GM12864 (cell line): ENCODE measurements at places on chromosomes 1 and 21.

DNA sequence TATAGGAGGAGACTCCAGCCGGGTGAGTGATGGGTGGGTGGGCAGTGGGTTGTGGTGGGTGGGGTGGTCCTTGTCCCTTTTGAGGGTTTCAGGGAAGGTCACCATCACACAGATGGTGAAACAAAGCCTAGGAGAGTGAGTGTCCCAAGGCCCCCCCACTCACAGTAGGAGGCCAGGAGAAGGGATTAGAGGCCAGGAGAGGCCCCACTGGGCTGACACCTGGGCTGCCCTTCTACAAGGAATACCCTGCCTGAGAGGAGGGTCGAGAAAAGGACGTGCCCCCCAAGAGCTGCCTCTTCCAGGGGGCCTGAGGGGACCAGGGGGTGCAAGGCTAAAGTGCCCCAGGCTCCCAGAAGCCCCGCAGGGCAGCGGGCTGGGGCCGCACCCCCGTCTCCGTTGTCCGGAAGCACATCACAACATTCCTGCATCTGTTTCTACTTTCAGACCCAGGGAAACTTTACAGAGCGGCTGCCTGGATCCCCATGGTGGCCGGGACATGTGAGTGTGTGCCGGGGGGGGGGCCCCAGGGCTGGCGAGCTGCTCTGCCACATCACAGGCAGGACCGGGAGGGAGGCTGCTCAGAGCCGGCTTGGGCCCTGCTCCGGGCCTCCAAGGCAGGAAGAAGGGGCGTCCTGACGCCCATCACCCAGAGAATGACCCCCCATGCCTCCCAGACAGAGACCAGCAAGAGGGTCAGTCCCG is 68.2 kb downstream of the ARHGEF16 start:
- DNase-seq: no peak

DNA sequence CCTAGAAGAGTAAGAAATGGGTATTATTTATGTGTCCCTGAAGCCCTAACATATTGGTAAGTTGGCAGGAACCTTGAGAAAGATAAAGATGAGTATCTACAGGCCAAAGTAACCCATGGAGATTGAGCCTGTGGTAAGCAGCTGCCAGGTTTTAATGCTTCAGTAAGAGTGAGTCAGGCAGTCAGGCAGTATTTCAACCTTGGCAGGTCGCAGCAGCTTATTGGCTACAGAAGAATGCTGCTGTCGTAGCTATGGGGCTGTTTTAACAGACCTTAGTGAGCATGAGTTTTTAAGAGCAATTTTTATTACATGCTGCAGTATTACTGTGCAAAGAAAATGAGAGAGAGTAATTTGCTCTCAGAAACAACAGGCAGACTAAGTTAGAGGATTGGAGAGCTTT is 10.3 kb upstream of the SLC30A10 start:
- DNase-seq: no peak

GRCh38 chr1:226195144-226195543 is 8.6 kb upstream of the ACBD3 start:
- no peak for DNase-seq

DNA sequence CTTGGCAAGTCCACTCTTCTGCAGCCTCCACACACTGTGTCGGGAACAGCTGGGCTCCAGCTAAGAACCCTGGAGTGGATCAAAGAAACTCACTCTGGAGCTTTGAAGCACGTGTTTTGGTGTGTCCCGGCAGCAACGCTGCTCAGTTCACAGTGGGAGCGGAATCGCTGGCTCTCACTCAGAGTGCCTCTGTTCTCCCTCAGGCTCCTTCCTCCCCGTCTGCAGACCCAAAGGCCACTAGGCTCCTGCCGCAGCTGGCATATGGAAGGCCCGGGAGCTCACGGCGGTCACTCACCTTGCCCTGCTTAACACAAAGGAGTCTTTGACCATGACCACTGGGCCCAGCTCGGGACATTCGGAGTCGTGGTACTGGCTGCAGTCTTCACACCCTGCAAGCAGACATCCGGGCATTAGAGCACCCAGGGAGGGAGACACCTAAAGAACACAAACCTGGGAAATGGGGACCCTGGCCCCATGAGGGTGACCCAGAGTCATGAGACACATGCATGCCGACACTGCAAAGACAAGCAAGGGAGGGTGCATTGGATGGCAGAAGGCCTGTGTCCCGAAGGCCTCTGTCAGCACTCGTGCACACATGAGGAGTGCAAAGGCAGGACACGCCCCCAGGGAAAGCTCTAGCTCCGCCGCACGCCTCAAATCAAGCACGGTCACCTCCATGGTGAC is 19.7 kb downstream of the PRDM15 start:
- no peak for DNase-seq

- no peak for DNase-seq
These were observed 102.0 kb upstream of the ARHGEF16 start for GRCh38 chr1:3352299-3352951.

GRCh38 chr1:202615501-202616354 is 94.5 kb downstream of the SYT2 start:
- DNase-seq: peak; percentile 65

- no peak for DNase-seq
These were observed 12.8 kb upstream of the CLSTN1 start for GRCh38 chr1:9836632-9836960.

DNA sequence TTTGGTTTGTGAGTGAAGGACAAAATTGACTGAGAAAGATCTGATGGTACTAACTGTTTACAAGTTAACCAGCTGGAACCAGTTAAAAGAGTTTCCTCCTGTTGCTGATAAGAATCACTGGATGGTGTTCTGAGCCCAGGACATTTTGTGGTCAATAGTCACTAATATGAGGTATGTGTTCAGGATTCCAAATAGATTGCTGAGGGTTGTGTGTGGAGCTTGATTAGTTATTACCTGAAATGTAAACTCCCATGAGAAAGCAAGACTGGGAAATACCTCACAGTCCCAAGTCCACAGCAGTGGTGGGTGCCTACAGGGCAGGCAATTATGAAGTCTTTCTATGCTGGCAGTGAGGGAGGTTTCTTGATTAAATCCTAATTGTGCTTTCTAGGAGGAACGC is 164.6 kb downstream of the DNM3 start:
- no peak for DNase-seq

GRCh38 chr1:24048205-24048869 is 63.6 kb downstream of the MYOM3 start:
- DNase-seq: no peak

DNA sequence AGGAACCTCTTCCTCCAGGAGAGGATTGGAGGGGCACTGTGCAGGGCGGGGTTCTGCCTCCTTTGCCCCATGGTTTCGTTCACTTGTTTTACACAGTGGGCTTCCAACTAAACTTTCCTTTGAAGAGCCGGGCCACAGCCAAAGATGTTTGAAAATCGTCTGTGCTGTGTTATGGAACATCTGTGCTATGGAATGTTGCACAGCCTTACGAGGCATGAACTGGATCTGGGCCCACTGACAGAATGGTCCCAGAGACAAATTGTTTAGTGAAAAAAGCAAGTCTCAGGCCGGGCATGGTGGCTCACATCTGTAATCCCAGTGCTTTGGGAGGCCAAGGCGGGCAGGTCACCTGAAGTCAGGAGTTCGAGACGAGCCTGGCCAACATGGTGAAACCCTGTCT is 12.6 kb upstream of the MEF2D start:
- DNase-seq: no peak

DNA sequence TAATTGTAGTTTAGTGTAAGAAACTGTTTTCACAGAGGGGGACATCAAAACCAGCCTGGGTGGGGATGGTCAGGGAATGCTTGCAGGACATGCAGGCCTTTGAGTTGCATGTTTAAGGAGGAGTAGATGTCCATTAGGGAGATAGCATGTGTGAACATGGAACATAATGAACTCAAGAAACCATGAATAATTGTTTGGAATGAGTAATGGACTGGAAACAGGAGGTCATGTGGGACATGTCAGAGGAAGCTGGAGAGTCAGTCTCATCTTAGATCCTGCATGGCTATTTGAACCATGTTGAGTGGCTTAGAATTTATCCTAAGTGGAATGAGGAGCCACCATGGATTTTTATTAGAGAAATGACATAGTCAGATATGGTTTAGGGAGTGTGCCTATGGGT is 86.4 kb downstream of the RPE65 start:
- no peak for DNase-seq
